ENCODE measurements at places on chromosomes 13 and 19.

DNA sequence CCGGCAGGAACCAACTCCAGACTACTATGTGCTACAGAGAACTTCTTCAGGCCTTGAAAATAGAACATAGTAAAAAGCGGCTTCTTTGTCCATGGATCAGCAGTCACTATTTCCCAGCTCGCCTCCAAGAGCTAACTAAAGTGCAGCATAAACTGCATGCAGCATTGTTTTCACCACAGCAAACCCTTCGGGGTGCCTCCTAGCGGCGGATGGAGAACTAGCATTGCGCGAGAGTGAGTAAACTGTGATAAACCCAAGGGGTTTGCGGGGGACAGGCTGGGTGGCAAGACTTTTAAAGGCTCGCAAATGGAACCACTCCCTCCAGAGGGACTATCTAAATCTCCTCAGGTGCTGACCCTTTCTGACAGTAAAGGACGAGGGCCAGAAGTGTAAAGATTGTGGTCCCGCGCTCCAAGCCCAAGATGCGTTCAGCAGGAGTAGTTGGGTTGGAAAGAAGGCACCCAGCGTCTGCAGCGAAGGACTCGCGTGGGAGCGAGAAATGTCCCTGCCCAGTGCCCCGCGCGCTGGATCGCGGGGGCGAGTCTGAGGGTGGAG, 21.5 kb upstream of the SGCG start:
- no peaks in the 10 kb centered on the region for H3K36me3 ChIP-seq
- DNase-seq: no peak
- no peak overlapping the region for H3K27ac ChIP-seq
- H3K4me1 ChIP-seq: no peaks in the 10 kb centered on the region

- H3K27me3 ChIP-seq: no peaks in the 10 kb centered on the region
- H3K4me1 ChIP-seq: no peaks in the 10 kb centered on the region
- H3K4me3 ChIP-seq: no peak overlapping the region
- no peaks in the 10 kb centered on the region for H3K36me3 ChIP-seq
Measured at GRCh38 chr13:41561170-41561569, 103.8 kb downstream of the RGCC start.

DNA sequence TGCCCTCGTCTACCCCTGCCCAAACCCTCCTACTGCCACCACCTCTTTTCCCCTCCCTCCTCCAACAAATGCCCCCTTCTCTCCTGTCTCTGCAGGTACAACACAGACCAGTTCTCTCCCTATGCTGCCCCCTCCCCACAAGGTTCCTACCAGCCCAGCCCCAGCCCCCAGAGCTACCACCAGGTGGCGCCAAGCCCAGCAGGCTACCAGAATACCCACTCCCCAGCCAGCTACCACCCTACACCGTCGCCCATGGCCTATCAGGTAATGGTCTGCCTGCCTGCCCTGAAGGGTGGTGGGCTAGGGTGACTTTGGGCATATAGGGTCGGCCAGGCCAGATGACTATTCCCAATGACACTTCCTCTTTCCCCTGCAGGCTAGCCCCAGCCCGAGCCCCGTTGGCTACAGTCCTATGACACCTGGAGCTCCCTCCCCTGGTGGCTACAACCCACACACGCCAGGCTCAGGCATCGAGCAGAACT, 6.5 kb upstream of the TIMM50 start:
- no peak overlapping the region for H3K4me3 ChIP-seq
- H3K27ac ChIP-seq: no peak overlapping the region
- no peaks in the 10 kb centered on the region for H3K4me1 ChIP-seq
- H3K27me3 ChIP-seq: no peaks in the 10 kb centered on the region

- peak overlapping the region; percentile 62 for H3K27ac ChIP-seq
- H3K4me1 ChIP-seq: peaks cover 12% of the 10 kb centered on the region
- H3K27me3 ChIP-seq: no peaks in the 10 kb centered on the region
- H3K4me3 ChIP-seq: no peak overlapping the region
Measured at GRCh38 chr19:38675611-38676010, 28.2 kb downstream of the ACTN4 start.

GRCh38 chr13:85853161-85853894, 54.1 kb upstream of the SLITRK6 start:
- no peak overlapping the region for H3K27ac ChIP-seq
- H3K4me3 ChIP-seq: no peak overlapping the region
- no peaks in the 10 kb centered on the region for H3K4me1 ChIP-seq
- H3K27me3 ChIP-seq: no peaks in the 10 kb centered on the region

DNA sequence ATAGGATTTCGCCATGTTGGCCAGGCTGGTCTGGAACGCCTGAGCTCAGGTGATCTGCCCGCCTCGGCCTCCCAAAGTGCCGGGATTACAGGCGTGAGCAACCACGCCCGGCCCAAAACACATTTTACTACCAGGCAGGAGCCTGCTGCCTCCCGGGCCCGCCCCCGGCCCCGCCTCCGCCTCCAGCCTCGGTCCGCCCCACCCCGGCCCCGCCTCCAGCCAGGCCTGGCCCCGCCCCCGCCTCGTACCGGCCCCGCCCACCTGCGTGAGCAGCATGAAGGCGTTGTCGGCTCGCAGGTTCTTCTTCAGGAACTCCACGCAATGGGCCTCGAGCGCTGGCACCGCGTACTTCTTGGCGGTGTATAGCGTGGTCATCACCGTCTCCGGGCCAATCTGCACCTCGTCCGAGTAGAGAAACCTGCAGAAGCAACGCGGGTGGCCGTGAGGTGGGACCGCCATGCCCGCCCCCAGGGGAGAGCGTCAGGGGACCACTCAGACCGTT, 22.7 kb downstream of the BTBD2 start:
- H3K36me3 ChIP-seq: peaks cover 23% of the 10 kb centered on the region
- H3K4me3 ChIP-seq: no peak overlapping the region
- H3K4me1 ChIP-seq: no peaks in the 10 kb centered on the region
- no peaks in the 10 kb centered on the region for H3K27me3 ChIP-seq

DNA sequence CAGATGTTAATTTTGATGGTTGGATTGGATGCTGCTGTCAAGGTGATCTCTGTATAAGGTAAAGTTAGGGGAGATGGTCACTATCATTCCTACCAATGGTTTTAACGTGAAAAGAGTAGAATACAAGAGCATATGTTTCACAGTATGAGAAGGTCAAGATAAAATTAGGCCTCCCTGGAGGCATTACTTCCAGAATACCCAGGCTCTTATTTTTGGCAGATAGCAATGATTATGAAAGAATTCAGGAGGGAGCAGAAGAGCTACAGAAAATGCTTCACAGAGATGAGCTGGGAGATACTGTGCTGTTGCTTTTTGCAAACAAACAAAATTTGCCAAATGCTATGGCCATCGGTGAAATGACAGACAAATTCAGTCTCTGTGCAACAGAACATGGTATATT, 547.5 kb upstream of the SPRY2 start:
- H3K4me3 ChIP-seq: no peak overlapping the region
- H3K27ac ChIP-seq: no peak overlapping the region
- no peaks in the 10 kb centered on the region for H3K4me1 ChIP-seq
- H3K27me3 ChIP-seq: no peaks in the 10 kb centered on the region
- DNase-seq: no peak

DNA sequence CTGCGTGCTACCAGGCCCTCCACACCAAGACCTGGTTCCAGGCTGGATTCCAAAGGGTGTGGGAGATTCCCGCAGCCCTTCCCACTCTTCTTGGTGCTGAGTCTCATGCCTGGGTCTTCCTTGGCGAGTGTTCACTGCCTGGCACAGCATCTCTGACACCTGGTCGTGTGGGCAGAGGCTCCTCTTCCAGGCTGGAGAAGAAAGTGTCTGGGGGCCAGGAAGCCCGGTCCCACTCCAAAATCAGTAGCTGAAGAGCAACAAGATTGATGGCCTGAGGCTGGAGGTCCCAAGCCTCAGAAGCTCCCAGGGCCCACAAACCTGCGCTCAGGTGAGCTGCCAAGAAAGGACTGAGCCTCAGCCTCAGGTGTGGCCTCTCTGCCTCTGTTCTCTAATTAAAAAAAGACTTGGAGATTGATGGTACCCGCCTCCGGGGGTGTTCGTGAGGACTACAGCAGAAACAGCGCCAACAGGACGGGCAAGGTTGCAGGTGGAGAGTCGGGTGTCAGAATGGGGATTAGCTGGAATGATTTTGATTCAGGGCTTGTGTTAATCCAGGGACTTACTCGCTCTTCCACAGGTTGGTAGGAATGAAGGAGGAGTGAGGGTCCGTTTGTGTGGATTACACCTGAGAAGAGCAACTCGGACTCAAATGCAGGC, 217.5 kb downstream of the TEX29 start:
- no peaks in the 10 kb centered on the region for H3K27me3 ChIP-seq
- H3K4me1 ChIP-seq: peaks cover 9% of the 10 kb centered on the region
- no peak overlapping the region for H3K27ac ChIP-seq

GRCh38 chr19:49064029-49064629, 489 bp downstream of the NTF4 start:
- no peaks in the 10 kb centered on the region for H3K4me1 ChIP-seq
- H3K27me3 ChIP-seq: no peaks in the 10 kb centered on the region
- DNase-seq: no peak
- no peak overlapping the region for H3K4me3 ChIP-seq
- H3K27ac ChIP-seq: no peak overlapping the region

GRCh38 chr19:29285187-29285687, 72.3 kb upstream of the UQCRFS1 start:
- no peak overlapping the region for H3K27ac ChIP-seq
- H3K36me3 ChIP-seq: no peaks in the 10 kb centered on the region
- no peak overlapping the region for H3K4me3 ChIP-seq
- no peak for DNase-seq
- H3K27me3 ChIP-seq: peaks cover 3% of the 10 kb centered on the region

- H3K36me3 ChIP-seq: no peaks in the 10 kb centered on the region
- no peak overlapping the region for H3K4me3 ChIP-seq
- no peaks in the 10 kb centered on the region for H3K27me3 ChIP-seq
Measured at GRCh38 chr13:40042991-40043390, 387.5 kb downstream of the COG6 start.

- H3K27me3 ChIP-seq: no peaks in the 10 kb centered on the region
- H3K4me1 ChIP-seq: no peaks in the 10 kb centered on the region
- H3K4me3 ChIP-seq: no peak overlapping the region
- no peak overlapping the region for H3K27ac ChIP-seq
- peaks cover 4% of the 10 kb centered on the region for H3K36me3 ChIP-seq
Measured at GRCh38 chr13:100149389-100149788, 60.5 kb downstream of the PCCA start.

DNA sequence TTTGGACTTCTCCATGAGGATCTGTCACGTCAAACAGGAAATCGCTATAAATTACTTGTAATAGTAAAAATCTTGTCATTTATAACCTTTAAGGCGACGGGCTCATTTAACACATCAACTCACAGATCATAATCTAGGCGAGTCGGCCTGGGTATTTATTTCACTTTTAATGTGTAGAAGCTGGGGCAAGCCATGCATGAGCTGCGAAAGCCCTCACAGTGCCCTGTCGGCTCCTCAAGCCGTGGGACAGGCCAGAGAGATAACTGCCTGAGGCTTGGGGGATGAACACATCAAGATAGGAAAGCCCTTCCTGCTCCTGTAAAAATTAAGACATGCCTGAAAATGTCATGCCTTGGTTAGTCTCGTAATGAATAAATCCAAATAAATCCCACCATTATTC, 30.8 kb downstream of the SOX1 start:
- H3K27ac ChIP-seq: no peak overlapping the region
- no peak for DNase-seq
- H3K4me1 ChIP-seq: no peaks in the 10 kb centered on the region
- no peaks in the 10 kb centered on the region for H3K36me3 ChIP-seq
- H3K4me3 ChIP-seq: no peak overlapping the region
- peaks cover 3% of the 10 kb centered on the region for H3K27me3 ChIP-seq

GRCh38 chr13:43572656-43573360, 214.0 kb downstream of the ENOX1 start:
- no peaks in the 10 kb centered on the region for H3K4me1 ChIP-seq
- H3K36me3 ChIP-seq: no peaks in the 10 kb centered on the region
- no peak overlapping the region for H3K4me3 ChIP-seq
- no peak overlapping the region for H3K27ac ChIP-seq
- no peak for DNase-seq

- no peak overlapping the region for H3K4me3 ChIP-seq
- DNase-seq: no peak
- H3K27ac ChIP-seq: no peak overlapping the region
- no peaks in the 10 kb centered on the region for H3K27me3 ChIP-seq
- H3K4me1 ChIP-seq: peaks cover 9% of the 10 kb centered on the region
- no peaks in the 10 kb centered on the region for H3K36me3 ChIP-seq
Measured at GRCh38 chr13:33537026-33537425, 251.5 kb upstream of the STARD13 start.

- no peak overlapping the region for H3K27ac ChIP-seq
- H3K4me3 ChIP-seq: no peak overlapping the region
- no peaks in the 10 kb centered on the region for H3K4me1 ChIP-seq
- DNase-seq: no peak
Measured at GRCh38 chr19:54875506-54875905, 1.5 kb downstream of the FCAR start.

DNA sequence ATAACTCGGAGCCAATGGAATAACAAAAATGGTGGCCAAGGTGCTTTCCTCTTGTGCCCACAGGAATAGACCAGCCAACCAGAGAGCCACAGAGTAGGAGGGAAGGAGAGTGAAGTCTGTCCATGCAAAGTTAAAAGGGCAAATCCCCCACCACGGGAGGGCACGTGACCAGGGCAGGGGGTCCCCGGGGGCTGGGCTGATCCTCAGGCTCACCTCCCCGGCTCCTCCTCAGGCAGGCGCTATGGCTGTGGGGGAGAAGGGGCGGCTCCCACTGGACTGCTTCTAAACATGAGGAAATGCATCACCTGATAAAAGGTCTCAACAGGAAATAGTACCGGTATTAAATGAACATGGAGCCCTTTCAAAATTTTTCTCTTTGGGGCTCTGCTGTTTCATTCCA, 73.2 kb upstream of the SLC15A1 start:
- peaks cover 24% of the 10 kb centered on the region for H3K4me1 ChIP-seq
- H3K27me3 ChIP-seq: no peaks in the 10 kb centered on the region
- no peak for DNase-seq
- H3K4me3 ChIP-seq: no peak overlapping the region
- no peak overlapping the region for H3K27ac ChIP-seq
- H3K36me3 ChIP-seq: no peaks in the 10 kb centered on the region

- peaks cover 6% of the 10 kb centered on the region for H3K4me1 ChIP-seq
- no peaks in the 10 kb centered on the region for H3K36me3 ChIP-seq
- no peaks in the 10 kb centered on the region for H3K27me3 ChIP-seq
- no peak overlapping the region for H3K4me3 ChIP-seq
Measured at GRCh38 chr13:79508224-79508961, 27.4 kb downstream of the NDFIP2 start.

- no peak for DNase-seq
- no peak overlapping the region for H3K27ac ChIP-seq
- peaks cover 2% of the 10 kb centered on the region for H3K4me1 ChIP-seq
- H3K36me3 ChIP-seq: peaks cover 23% of the 10 kb centered on the region
- no peaks in the 10 kb centered on the region for H3K27me3 ChIP-seq
Measured at GRCh38 chr19:15404780-15405211, 14.0 kb downstream of the AKAP8L start.

DNA sequence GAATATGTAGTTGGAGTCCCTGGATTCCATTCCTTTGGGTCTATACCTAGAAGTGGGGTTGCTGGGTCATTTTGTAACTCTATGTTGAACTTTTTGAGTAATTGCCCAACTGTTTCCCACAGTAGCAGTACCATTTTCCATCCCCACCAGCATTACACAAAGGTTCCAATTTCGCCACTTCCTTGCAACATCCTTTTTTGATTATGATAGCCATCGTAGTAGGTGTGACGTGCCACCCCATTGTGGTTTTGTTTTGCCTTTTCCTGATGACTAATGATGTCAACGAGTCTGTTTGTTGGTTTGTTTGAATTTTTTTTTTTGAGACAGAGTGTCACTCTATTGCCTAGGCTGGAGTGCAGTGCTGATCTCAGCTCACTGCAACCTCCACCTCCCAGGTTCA, 3.3 kb upstream of the PEX11G start:
- no peaks in the 10 kb centered on the region for H3K36me3 ChIP-seq
- no peaks in the 10 kb centered on the region for H3K27me3 ChIP-seq
- no peak for DNase-seq
- peak overlapping the region; percentile 33 for H3K27ac ChIP-seq
- H3K4me3 ChIP-seq: no peak overlapping the region
- peaks cover 19% of the 10 kb centered on the region for H3K4me1 ChIP-seq
